ENCODE measurements at places on chromosomes 11 and 22. TPM values are rescaled to one million over a fixed set of nuclear protein-coding genes. Genes with fewer than 3 reads are reported as not detected.

GRCh38 chr22:22784249-22785039 is 103.2 kb upstream of the IGLL5 start:
- DNase-seq, result no peak

DNA sequence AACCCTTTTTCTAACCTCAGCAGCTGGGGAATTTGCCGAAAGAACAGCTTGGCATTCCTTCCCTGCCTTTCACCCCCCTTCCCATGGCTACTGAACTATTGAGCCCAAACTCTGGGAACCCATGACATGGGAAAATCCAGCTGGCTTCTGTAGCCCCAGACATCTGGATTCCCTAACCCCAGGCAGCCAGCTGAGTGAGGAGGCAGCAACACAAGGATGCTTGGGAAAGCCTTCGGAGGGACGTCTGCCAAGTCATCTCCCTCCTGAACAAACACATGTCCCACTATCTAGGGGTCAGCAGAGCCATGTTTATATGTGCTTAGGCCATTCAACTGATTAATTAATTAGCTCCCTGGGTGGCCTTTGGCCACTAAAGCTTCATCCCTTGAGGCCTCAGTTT is 21.6 kb downstream of the LRRC55 start:
- DNase-seq, result peak; percentile 23

DNA sequence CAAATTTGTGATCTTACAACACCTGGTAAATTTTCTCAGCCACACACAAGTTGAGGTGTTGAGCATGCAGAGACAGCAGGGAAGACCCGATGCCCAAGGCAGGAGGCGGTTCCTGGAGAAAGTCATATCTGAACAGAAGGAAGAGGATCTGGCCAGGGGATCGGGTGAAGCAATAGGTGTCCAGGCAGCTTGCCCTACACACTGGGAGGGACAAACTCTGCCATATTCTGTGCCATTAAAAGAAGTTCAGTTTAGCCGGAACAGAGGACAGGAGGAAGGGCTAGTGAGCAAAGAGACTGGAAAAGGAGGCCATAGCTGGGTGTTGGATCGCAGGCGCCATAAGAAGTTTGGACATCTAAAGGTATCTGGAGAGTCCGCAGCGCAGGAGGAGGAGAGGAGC is 76.5 kb downstream of the TMPRSS5 start:
- no peak for DNase-seq

DNA sequence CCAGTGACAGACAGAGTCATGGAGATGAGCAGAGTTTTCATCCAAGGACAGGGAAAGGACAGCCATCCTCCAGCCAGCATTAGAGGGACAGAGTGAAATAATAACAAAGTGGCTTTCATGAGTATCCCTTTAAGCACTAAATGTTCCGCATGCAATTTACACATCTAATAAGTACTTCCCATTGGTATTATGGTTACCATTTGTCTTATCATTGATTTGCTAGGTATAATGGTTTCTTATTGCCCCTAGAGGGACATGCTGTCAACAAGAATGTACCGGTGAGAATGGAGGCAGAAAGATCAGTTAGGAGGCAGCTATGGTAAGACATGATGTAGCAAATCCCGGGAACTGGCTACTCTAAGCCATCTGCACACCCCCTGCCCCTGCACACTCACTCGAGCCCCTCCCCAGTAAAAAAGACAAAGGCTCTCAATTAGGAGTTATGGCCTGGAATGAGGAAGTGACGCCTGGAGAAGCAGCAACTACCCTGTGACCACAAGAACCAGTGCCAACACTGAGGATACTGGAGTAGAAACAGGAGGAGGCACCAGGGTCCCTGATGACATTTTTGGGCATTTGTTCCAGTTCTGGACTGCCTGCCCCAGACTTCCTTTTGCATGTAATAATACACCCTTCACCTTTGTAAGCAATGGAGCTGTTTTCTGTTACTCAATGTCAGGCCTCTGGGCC is 30.2 kb upstream of the HMGXB4 start:
- DNase-seq, result no peak

- peak; percentile 95 for DNase-seq
Measured at GRCh38 chr11:64007629-64008282, 21.5 kb downstream of the OTUB1 start.

- no peak for DNase-seq
Measured at GRCh38 chr11:131094827-131095226, 178.5 kb upstream of the SNX19 start.

Gene FBLN1
- total RNA-seq, result 137 TPM

Gene MOV10L1
- total RNA-seq, result 0.73 TPM

Gene HBB
- total RNA-seq, result not detected
